Activated CD4-positive, CD25-positive, alpha-beta regulatory T cell (primary cell): ENCODE measurements at places on chromosomes 6 and 20.

DNA sequence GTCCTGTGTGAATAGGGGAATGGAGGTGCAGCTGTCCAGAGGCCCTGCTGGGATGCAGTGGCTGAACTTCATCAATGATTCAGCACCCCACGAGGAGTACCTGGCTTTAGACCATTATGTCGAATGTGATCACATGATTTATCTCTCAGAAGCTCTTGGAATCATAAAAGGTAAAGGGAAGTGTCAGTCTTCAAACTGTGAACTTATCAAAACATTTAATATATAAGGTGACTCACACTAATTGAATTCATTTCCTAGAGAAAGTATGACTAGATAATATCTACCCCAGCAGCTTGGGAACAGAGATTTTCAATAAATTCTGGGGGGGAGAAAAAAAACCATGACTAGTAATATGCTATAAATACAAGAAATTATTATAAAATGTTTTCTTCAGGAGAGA, 29.5 kb downstream of the ALDH8A1 start:
- no peak for DNase-seq

GRCh38 chr20:15836634-15837033, 736.6 kb downstream of the KIF16B start:
- no peak for DNase-seq

- no peak for DNase-seq
Observed at GRCh38 chr6:147384737-147385710, 123.5 kb upstream of the SAMD5 start.

DNA sequence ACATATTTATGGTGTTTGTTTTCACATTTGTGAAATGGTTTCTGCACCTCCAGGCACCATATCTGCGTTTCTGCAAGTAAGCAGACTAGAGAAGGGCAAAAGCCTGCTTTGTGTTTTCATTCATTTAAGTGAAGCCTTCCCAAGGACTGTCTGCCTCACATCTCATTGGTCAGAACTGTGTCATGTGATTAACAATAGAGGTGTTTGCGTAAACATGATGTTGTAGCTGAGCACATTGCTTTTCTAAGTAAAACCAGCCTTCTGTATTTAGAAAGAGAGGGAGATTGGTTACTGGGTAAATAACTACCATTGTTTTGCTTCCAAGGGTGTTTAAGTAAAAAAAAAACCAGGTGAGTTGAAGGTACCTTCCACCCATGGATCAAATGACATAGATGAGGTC, 39.7 kb downstream of the SH3BGRL2 start:
- no peak for DNase-seq

GRCh38 chr6:12818324-12818723, 101.8 kb downstream of the PHACTR1 start:
- DNase-seq: no peak

DNA sequence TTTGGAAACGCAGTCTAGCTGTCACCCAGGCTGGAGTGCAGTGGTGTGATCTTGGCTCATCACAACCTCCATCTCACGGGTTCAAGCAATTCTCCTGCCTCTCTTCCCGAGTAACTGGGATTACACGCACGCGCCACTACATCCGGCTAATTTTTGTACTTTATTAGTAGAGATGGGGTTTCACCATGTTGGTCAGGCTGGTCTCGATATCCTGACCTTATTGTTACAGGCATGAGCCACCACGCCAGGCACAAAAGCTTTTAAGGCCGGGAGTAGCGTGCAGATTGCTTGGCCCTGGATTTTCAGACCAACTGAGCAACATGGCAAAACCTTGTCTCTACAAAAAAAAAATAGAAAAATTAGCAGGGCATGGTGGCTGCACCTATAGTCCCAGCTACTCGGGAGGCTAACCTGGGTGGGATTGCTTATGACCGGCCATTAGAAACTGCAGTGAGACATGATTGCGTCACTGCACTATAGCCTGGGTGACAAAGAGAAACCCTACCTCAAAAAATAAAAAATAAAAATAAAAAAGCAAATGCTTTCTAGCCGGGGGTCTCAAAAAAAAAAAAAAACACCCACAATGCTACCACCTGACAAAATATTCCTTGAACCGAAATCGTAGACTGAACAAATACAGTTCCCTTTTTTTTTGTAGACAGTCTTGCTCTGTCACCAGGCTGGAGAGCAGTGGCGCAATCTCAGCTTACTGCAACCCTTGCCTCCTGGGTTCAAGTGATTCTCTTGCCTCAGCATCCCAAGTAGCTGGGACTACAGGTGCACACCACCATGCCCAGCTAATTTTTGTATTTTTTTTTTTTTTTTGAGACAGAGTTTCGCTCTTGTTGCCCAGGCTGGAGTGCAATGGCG, 15.0 kb downstream of the RBM39 start:
- no peak for DNase-seq

DNA sequence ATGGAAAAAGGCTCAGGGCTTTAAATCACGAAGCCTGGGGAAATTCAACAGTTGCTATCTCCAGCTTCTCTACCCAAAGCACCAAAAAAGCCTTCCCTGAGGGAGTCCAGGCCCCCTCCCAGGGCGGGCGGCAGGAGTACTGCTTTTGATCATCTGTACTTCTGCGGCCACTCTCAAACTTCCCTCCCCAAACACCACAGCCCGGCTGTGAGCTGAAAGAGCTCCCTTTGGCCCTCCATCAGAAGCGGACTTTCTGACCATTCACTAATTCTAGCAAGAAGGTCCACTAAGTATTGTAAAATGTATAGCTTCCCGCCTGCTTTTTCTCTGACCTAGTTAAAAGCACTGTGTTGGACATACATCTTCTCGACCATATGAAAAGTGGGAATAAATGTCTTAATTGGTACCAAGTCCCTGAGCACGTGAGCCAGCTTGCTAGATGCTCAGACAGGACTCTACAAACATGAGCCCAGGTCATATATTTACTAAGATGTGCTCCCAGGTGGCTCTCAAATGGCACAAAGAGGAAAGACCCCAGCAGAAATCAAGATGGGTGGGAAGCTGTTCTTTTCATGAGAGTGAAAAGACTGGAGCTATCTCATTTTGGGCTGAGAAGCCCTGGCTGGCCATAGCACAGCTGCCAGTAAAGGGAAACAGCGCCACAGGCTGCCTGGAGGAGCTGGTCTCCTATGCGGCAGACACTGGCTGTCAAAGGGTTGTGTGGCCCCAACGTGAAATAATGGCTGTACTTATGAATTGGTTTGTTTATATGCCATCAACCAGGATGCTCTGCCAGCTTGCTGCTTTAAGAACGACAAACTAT, 58.6 kb downstream of the GFOD1 start:
- no peak for DNase-seq

GRCh38 chr6:92723390-92723931, 695.9 kb downstream of the EPHA7 start:
- DNase-seq: no peak

GRCh38 chr6:110055387-110055735, 77.2 kb downstream of the GPR6 start:
- DNase-seq: no peak

DNA sequence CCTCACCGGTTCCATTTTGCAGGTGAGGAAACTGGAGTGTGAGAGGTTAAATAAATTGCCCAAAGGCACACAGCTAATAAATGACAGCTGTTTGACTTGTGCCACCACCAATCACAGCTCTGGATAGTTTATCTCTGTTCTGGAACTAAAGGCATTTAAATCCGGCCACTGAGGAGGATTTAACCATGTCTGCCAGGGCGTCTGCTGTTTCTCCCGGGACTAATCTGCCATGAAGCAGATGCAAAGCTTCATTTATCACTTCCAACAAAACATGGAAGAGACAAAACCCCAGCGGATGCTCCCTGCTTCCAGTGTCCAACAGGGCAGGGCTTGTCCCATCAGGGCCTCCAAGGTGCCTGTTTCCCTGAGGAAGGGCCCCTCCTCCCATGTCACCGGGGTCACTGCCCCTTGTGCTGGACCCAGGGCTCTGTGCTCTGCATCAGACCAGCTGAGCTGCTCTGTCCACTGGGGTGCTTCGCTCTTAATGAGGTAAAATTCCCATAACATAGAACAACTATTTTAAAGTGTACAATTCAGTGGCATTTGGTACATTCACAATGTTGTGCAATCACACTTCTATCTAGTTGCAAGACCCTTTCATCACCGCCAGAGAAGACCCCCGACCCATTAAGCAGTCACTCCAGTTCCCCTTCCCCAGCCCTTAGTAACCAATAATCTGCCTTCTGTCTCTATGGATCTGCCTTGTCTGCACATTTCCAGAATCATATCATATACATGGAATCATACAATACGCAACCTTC, 244.3 kb downstream of the PTPRT start:
- no peak for DNase-seq

DNA sequence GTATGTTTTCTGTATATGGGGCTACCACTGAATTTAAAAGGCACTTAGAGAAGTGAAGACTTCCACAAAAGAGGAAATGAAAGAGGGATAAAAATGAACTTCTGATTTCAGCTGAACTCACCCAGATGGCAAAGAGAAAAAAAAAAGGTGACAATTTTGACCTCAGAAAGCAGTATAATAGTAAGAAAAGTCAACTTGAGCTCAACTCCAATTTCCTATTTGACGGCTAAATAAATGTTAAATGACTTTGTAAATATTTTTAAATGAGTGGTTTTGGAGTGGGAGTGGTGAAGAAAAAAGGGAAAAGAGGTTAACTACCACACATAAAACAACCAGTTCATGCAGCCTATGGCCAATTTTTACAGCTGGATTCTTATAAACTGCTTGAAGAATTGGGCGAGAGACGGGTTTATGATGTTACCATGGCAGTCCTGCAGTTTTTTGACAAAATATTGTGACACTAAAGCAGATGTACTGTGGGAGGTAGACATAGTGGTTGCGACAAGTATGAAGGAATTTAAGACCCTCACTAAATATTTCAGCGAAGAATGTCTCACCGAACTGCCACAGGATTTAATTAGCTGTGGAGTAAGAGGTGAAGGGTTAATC, 49.8 kb upstream of the ADTRP start:
- no peak for DNase-seq

- no peak for DNase-seq
Observed at GRCh38 chr6:102736941-102737368, 1343.4 kb downstream of the GRIK2 start.

- no peak for DNase-seq
Observed at GRCh38 chr20:24897974-24898373, 51.1 kb upstream of the CST7 start.

- no peak for DNase-seq
Observed at GRCh38 chr20:41509316-41510200, 108.6 kb downstream of the CHD6 start.

- DNase-seq: no peak
Observed at GRCh38 chr20:23702021-23702420, 13.2 kb upstream of the CST4 start.

DNA sequence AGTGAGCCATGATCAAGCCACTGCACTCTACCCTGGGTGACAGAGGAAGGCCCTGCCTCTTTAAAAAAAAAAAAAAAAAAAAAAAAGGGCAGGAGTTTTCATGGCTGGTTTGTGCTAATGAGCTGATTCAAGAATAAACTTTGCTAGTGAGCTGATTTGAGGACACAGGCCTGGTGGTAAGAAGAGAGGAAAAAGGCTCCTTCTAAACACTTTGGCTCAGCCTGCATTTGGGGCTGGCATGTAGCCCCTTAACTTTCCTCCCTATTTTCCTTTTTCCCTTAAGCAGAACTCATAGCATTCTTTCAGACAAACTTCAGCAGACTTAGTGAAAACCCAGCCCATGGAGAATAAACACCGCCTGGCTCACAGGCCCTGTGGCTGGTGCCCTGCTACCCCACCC, 432.7 kb downstream of the PTPRT start:
- DNase-seq: no peak

DNA sequence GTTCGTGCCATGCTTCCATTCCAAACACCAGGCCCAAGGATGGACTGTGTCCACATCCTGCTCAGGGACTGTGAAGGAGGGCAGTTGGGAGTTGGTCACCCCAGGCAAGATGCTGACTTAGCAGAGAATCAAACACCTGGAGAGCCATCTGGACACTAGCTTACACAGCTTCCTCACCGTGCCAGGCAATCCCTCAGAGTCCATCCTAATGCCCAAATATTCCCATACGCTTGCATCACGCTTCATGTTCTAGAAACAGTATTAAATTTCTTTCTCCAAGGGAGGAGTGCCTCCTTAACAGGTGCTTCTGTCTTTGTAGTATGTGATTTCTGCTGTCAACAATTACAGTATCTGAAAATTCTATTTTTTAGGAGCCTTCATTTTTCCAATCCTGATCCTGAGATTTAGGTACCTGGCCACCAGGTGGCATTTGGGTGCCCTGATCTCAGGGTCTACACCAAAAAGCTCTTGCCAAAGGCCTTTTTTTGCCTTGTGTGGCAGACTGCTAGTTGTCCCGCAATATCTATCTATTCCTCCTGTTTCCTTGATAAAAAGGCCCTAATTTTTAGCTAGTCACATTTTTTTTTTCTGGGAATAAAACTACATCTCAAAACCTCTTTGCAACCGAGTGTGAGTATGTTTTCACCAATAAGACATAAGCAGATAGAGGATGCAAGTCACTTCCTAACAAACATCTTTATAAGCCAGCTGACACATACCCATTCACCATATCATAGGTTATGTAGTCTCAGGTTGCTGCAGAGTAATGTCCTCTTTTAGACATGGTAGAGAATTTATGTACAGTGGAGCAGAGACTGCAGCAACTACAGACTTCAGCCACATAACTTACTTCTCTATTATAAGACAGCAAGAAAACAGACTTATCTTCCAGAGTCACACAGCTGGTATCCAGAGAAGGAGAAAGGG, 85.0 kb downstream of the PREP start:
- no peak for DNase-seq

- no peak for DNase-seq
Observed at GRCh38 chr6:115667478-115668026, 393.1 kb downstream of the FRK start.

- DNase-seq: no peak
Observed at GRCh38 chr6:169328112-169328801, 74.6 kb upstream of the THBS2 start.

- no peak for DNase-seq
Observed at GRCh38 chr6:39422238-39422637, 99.7 kb upstream of the KCNK16 start.

GRCh38 chr6:37623666-37624065, 74.0 kb downstream of the MDGA1 start:
- no peak for DNase-seq

DNA sequence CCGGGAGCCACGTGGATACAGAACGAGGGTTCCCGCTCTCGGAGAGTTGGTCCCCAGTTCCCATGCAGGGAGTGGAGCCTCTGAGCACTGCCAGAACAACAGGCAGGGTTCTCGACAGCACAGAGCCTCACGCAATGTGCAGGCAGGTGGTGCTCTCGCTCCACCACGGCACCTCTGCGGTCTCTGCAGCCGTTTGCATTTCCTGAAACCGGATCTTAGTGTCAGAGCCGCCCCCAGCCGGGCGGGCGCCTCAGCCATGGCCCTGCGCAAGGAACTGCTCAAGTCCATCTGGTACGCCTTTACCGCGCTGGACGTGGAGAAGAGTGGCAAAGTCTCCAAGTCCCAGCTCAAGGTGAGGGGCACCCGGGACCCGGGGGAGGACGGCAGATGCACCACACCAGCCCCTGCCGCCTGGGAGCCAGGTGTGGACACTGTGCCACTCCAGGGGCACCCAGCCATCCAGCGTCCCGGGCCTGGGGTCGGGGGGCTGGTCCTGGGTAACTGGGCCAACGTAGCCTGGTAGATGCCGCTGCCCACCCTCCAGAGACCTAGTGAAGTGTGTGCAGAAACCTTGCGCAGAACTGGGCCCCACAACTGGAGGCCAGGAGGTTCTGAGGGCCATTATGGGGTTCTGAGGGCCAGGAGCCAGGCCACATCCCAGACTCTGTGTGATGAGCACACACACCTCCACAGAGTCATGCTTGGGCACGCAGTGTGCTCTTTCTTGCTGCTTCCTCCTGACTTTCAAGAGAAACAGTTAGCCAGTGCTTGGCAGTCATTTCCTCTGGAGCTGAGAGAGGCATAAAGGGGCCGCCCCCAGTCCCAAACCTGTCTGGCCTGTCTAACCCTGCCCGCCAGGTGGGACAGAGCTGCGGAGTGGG, at the start of gene DEF6:
TSS of gene DEF6 (plus strand) at position 218 of the 881 bp plus-strand sequence. CDS start at position 257, 39 bp downstream.
- DNase-seq: peak; percentile 69
